ENCODE measurements at places on chromosomes 4 and X.

DNA sequence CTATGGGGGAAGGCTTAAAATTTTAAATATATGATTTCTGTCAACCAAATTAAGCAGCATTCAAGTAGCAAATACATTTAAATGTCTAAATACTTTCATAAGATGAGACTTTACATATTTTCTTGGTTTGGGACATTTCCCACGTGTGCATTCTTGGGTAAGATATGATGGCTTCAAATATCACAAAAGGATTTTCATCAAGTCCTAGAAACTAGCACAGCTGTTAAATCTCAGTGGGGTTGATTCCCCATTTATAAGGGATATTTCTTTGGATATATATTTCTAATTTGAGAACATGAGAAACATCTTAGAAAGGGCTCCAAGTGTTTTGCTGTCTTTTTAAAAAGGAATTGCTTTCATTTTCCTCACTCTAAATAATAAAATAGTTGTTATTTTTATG is 90.2 kb downstream of the P2RY10 start:
- no peak for DNase-seq

GRCh38 chr4:176780995-176781738 is 11.6 kb downstream of the VEGFC start:
- DNase-seq, result no peak

- DNase-seq, result no peak
Observed at GRCh38 chr4:136526517-136526916, 1005.8 kb downstream of the PCDH18 start.

DNA sequence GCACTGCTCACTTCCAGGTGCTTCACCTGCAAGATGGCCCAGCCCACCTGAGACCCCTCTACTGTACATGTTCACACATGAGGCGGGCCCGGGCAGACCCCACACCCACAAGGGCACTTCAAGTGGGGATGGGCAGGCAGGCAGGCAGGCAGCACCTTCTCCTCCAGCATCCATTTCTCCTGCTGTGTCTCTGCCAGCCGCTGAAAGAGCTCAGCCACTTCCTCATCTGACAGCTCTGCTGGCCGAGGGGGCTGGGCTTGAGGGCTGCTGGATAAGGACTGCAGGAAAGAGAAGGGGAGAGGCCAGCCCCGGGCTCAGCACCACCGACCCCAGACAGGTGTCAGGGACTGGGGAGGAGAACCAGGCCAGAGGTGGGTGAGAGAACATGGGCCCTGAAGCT is 4.4 kb upstream of the KCND1 start:
- DNase-seq, result no peak

GRCh38 chrX:124228849-124229248 is 103.6 kb upstream of the TEX13D start:
- no peak for DNase-seq

GRCh38 chrX:50098749-50099148 is 102.1 kb downstream of the AKAP4 start:
- DNase-seq, result no peak

DNA sequence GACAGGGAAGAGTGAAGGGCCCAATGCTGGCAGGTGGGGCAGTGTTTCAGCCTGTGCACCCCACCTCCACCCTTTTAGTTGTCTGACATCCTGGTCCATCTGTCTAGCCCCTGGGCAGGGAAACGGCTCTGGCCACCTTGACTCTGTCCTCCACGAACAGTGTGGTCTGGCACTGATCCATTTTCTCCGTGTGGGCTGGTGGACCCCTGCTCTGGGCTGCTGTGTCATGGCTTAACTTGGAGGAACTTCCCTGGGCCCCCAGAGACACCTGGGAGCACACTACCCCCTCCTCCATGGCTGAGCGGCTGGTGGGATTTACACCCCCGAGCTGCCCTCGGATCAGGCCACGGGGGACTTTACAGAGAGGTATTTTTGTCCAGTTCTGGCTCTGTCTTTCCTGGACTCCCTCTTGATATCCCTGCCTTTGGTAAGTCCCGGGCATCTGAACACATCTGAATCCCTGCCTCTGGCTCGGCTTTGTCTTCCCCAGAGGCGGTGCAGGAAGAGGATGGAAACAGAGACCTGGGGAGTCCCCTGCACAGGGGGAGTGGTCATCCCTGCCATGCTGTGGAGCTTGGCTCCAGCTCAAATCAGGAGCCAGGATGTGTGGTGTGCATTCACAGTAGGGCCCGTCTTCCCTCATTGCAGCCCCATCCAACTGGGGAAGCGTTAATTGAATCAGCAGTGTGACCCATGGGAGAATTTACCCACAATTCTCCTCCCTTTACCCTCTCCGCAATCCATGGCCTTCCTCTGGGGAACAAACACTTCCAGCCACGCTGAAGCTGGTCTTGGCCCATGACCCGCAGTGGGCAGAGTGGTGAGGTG is 6.3 kb upstream of the NKX1-1 start:
- DNase-seq, result peak; percentile 28

DNA sequence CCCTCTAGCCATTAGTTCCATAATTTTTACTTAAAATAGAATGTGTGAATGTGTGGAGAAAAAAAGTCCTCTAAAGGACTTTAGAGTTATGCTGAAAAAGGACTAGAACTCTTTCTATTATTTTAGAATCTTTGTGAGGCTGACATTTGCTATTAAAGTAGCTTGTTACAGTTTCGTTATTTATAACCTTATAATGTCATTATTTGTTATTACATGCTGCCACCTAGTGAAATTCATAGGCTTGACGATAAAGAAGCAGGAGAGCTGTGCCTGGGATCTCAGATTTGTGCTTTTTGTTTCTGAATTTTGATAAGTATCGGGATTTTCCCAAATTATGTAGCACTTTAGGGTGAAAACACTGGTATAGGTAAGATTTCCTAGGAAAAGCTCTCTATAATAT is 38.5 kb upstream of the TAPT1 start:
- peak; percentile 53 for DNase-seq

DNA sequence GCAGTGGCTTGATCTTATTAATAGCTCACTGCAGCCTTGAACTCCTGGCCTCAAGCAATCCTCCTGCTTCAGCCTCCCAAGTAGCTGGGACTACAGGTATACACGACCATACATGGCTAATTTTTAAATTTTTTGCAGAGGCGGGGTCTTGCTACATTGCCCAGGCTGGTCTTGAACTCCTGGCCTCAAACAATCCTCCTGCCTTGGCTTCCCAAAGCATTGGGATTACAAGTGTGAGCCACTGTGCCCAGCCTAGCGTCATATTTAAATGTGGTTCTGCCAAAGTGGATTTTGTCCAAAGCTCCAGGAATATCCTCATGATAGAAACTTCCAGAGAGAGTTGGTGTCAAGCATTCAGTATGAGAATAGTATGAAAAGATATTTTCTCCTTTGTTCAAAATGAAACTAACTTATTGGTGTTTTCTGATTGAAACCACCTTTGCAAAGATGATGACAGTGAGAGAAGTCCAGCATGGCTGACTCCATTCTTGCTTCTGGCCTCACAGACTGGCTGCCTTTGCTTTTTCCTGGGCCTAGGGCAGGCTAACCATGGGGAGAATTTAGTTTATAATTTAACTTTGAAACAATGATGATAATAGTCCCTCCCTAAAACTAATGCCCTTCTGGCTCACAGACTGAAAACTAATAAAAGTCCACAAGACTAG is 129.0 kb downstream of the C4orf51 start:
- DNase-seq, result no peak

DNA sequence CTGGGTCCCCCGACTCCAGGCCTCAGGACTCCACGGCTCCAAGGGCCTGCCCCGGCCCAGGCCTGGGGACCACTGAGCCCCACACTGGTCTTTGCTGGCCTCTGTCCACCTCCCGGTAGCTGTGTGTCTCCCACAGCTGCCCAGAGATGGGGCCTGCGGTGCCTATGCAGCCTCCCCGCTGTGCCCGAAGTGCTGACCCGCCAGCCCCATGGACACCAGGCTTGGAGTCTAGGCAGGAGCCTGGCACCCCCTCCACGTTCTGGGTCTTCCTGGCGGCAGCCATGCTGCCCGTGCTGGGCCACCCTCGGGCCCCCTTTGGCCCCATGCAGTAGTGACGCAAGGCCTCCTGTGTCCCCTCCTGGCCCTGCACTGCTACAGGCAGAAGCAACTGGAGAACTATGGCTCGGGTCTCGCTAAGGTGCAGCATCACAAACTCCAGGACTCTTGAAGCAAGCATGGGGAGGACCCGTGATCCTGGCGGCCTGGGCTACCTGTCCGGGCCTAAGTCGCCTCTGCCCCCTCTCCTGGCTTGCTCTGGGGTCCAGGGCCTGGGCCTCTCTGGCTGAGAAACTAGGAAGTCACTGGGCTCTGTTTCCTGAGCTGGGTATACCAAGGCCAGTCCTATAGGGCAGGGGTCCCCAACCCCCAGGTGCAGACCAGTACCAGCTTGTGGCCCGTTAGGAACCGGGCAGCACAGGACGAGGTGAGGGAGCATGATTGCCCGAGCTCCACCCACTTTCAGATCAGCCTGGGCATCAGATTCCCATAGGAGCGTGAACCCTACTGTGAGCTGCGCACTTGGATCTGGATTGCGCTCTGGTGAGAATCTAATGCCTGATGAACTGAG is 917 bp downstream of the MYL5 start:
- DNase-seq, result no peak

- DNase-seq, result no peak
Observed at GRCh38 chr4:86706923-86707597, 112.9 kb downstream of the PTPN13 start.

- no peak for DNase-seq
Observed at GRCh38 chrX:38578167-38578566, 16.8 kb downstream of the TSPAN7 start.

GRCh38 chr4:155881555-155881954 is 15.5 kb upstream of the ASIC5 start:
- DNase-seq, result no peak

DNA sequence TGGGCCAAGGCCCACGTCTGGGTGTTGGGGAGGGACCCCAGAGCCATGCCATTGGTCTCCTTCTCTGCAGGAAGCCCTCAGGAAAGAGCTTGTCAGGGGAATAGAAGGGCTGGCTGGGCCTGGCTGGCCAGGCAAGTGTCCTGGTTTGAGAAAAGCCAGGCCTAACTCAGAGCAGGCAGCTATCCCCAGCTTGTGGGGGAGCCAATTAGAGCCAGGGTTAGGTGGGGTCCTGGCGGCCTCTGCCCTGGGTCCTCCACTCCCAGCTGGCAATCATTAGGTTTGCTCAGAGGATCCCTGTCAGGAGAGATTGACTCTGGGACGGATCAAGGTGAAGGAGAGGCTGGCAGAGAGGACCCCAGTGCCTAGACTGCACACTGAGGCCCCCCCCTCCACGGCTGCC is 64.8 kb downstream of the PJA1 start:
- no peak for DNase-seq
